Stimulated activated CD8-positive, alpha-beta memory T cell treated with anti-CD3 and anti-CD28 coated beads, Interleukin-15, amount 100 ng/mL, for 24 hours (primary cell): ENCODE measurements at places on chromosomes 2 and 18.

DNA sequence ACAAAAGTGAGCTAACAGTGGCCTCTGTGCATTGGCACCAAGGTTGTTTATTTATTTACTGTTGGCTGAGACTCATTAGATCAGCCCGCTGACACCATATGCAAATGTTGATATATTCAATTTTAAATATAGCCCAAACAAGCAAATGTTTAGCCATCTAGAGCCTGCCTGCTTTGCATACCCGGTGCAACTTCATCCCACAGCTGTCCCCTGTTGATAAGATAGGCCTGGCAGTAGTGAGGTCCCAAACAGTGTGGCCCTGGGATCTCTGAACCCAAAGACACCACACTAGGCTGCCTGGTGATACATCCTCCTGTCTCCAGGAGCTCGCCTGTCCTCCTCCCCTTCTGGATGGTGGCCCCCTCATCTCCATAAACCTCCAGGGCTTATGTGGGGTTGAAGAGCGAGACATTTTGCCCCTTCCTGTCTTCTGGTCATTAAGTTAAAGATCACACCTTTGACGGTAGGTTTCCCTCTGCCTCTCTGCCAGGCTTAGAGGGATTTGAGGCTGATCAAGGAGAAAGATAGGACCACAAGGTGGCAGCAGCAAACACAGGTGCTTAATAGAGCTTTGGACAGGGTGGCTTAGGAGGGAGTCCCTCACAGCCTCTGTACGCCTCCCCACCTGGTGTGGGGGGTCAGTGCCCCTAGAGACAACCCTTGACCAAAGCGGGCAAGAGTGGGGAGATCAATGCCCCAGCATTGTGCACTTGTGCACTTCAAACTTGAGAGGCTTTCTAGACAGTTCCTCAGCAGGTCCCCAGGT is 23.7 kb upstream of the MYO5B start:
- DNase-seq: no peak

GRCh38 chr2:71129902-71130151 is 202 bp downstream of the MCEE start:
- no peak for DNase-seq

GRCh38 chr18:12307701-12308385 is at the start of gene TUBB6:
Gene TUBB6, plus strand, starts transcription at chr18:12308241. Its CDS starts 52 bp downstream, at chr18:12308293.
- no peak for DNase-seq

DNA sequence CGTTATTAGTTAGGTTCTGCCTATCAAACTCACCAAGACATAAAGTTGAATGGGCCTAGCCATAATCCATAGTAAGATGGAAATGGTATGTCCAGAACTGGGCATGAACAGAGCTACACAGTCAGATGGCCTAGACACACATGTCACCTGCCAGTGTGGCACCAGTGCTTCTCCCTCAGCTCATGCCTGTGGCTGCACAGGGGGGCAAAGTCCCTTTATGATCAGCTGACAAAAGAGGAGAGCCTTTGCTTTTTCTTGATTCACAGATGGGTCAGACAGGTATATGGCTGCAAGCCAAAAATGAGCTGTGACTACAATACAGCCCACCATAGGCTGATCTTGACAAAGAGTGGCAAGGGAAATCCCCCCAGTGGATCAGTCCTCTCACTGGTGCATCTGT is 28.3 kb upstream of the STARD7 start:
- no peak for DNase-seq

DNA sequence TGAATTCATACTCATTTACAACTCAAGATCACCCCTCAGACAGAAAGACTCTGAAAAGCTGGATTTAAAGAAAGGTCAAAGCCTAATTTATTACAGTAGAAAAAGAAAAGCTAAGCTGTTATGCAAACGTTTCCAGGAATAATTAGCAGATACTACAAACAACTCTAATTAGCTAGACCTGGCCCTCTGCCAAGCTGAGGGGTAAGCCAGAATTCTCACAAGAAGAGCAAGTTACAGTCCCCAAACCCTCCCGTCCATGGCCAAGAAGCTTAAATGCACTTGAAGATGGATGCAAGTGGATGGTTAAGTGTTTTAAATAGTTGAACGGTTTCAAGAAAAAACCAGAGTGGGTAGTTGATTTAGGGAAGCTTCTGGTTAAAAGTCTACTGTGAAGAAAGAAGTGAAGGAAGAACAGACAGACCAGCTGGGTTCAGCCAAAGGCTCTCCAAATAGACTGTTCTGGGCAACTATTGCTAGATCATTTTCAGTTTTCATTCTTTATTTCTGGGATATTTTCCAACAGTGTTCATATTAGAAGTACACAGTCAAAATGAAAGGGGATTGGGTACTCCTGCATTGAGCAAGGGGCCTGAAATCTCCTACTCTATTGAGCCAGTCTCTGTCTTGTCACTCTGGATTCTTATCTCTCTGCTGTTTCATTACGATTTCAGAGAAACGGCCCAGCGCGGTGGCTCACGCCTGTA is 4.8 kb downstream of the LMAN2L start:
- no peak for DNase-seq

GRCh38 chr2:20635113-20635510 is 15.8 kb downstream of the HS1BP3 start:
- no peak for DNase-seq

DNA sequence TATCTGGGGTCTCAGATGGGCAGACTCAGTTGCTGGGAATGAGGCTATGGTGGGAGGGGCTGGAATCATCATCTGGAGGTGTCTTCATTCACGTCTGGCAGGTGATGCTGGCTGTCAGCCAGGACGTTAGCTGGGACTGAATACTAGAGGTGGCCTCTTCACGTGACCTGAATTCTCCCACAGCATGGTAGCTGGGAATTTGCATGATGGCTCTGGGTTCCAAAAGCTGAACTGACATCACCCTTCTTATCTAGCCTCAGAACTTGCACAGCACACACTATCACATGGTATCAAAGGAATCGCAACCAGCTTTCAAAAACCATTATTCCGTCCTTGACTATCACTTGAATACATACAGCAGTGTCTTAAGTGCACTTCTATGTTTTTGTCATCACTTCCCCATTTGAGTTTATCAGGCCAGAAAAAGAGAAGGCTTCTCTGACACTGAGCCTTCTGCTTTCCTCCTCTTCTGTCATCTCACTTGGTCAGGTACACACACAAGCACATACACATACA is 53.0 kb upstream of the LRP2 start:
- no peak for DNase-seq

DNA sequence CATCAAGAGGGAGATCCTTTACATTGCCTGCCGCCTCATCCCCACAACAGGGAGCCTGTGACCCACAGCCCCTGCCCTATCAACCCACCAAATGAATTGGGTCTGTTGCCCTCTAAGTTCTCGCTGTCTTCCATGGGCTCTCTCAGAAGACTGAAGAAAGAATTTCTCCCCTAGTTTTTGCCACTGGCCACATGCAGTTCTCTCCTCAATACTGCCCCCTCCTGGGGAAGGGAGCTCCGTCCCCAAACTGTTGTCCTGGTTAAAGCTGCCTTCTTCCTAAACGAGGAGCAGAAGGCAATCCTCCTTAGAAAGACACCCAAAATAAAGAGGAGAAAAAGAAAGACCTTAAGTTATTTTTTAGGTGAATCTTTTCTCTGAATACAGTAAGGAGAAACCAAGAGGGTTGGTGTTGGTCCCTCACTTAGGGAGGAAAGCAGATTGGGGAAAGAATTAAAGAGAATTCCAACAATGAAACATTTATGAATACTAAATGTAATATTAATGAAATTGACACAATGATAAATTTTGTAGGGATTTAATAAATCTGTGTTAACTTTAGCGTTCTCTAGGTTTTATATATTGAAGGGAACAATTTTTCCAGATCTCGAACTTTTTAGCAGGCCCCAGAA is 31.1 kb upstream of the SATB2 start:
- no peak for DNase-seq

GRCh38 chr18:55433648-55434047 is 154.3 kb downstream of the TCF4 start:
- DNase-seq: no peak

DNA sequence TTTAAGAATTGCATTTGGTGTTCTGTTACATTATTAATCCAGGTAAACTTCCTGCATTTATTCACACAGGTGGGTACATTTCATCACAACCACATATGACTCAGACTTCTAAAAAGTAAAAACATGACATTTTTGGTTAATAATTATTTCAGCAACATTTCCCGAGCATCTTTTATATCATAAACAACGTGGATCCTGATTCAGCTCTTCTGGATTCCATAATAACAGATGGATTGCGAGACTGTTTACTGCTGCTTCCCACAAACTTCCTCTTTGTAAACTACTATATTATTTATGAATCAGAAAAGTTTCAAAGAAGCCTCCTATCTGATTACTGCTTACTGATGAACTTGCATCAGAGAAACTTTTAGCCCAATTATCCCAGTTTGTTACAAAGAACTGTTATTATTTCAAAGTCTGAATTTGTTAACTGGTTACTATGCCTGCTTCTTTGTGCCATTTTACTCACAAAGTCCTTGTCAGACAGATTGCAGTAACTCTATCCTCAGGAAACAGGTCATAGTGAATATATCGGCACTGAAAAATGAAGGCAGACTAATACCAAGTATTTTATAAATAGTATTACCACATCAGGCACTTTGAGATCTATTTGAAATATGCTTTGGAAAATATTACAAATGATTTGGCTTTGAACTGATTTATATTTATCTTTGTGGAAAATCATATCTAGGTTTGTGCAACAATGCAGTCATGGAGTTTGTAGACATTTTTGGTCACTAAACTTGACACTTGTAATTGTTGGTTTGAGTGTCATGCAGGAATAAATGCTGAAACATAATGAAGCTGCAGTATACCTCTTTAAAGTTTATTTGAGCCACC is 511.6 kb downstream of the PLCL1 start:
- no peak for DNase-seq

GRCh38 chr18:1483385-1483784 is 578.7 kb downstream of the ADCYAP1 start:
- DNase-seq: no peak

DNA sequence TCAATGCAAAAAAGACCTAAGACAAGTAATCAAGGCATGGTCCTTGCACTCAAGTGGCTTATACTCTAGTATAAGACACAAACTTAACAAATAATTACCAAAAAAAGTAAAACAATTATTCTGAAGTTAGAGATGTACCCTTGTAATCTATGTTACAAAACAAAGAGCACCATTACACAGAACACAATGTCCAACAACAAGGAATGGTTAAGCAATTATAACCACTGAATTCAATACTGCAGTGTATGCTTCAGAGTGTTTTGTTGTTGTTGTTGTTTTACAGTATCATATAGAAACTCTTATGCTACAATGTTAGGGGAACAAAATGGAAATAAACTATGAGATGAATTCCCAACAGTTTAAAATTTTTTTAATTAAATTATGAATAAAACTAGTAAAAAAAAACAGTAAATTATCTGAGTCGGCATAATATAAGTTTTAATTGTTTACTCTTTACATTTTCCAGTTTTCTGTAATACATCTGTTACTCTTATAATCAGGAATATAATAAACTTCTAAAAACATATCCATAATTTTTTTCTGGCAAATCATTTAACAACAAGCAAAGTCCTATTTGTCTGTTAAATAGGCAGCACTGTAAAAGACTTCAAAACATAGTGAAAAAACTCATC is 29.2 kb downstream of the ROCK2 start:
- DNase-seq: no peak

DNA sequence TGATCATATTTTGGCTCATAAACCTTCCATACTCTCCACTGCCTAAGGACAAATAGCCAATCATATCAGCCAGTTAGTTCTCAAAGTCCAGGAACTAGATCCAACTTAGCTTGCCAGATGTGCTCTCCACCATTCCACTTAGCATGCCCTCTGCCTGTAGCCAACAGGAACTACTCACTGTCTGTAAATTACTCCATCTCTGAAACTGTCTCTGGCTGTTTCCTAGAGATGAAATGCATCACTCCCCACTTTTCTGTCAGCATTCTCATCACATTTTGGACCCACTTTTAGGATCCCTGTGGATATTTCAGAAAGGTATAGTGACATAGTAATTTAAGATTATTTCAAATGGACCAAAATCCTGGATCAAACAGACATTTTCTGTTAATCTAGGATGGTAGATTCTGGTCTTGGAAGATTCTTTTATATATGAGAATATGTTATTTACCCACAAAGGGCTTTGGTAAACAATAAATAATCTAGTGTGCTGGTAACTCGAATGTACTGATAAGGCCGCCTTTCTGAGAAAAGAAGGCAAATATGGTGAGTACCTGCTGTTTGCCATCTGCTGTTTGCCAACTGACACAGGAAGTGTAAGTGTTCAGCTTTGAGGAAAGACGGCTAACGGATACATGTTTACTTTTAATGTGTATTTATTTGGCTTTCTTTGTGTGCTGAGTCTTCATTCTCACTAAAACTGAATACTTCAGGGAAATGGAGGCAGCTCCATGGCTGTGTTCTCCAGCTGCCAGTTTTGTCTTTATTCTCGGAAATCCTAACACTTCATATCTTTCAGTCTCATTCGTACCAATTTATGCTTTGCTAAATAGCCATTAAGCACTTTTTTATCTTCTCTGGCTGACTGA is 79.5 kb downstream of the EVA1A start:
- no peak for DNase-seq

DNA sequence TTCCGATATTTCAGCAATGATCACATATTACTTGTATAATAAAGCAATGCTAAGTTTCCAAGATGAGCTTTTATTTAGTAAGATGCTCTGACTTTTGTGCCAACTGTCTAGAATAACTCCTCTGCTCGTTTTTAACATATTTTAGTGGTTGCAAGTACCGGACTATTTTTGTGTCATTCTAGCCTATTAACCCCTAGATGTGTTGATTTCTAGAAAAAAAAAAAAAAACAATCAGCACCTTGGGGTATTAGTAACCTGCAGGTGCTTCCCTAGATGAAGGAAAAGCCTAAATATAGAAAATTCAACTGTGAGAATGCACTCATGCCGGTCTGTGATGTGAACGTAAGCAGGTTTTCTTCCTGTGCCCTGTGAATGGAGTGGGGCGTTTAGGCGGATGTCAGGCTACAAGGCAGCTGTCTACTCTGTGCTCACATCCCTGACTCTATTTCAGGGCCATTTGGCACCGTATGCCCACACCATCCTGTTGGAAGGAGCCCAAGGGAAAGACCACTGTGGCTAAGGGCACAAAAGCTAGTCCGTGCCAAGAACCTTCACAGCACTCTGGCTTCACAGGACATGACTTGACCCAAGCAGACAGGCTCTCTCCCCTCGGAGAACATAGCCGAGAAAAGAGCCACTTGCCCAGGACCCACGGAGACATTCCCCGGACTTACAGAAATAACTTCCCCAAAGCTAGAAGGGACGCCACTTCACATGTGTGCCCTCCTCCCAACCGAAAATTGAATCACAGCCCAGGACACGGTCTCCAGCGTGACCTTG is 60.9 kb upstream of the AGAP1 start:
- no peak for DNase-seq

DNA sequence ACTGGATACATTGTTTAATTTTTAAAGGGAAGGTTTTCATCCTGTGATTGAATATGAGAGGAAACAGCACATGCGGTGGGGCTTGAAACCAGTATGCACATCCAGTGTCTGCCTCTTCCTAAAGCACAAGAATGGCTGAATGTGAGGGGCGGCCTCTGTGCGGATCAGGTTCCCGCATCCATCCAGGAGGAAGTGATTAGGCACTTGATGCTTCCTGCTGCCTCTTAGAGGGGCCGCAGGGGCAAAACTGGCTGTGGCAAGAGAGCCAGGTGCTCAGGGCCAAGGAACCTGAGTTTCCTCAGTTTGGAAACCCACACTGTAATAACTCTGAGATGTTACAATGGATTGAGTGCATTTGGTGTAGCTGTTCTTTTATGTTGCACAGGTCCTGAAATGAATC is 48.8 kb downstream of the THNSL2 start:
- no peak for DNase-seq
